GM23248 (cell line): ENCODE measurements at places on chromosomes 4 and X.
A peak's percentile ranks its signal among the peaks of the same experiment; 100 is the strongest.

DNA sequence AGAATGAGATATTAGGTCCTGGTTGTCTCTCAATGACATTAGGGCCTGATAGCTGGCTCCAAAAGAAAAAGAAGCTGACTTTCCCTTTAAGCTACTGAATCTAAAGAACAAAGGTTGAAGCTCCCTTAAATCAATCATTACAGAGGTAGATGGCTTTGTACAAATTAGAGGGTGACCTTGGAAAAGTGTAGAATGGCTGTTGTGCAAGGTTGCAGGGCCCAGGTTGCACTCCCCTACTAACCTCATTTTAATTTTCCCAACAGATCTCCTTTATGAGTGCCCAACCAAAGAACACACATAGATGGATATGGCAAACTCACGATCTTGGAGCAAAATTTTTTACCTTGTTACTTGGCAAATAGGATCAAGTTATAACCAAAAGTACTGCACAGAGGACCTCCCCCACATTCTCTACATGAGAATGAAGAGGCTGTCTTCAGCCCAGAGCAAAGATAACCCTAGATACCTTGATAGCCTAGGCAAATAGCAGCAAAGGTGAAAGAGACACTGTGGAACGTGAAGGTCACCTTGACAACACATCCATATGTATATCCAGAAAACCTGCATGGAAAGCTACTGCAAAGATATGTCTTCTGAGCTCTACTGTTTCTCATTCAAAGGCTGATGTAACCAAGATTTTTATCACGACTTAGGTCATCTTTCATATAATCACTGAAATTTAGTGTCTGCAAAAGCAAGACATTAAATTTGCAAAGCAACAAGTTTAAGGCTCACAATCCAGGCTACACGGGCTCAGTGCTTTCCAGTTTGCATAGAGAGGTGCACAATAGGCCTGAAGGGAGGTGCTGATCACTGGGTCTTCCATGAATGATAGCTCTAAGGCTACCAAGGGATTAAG is 23.0 kb downstream of the KLB start:
- H3K4me1 ChIP-seq, result no peaks in the 10 kb centered on the region
- H3K27me3 ChIP-seq, result no peaks in the 10 kb centered on the region
- H3K4me3 ChIP-seq, result no peak overlapping the region
- no peaks in the 10 kb centered on the region for H3K36me3 ChIP-seq
- H3K27ac ChIP-seq, result no peak overlapping the region

GRCh38 chr4:34200535-34200934 is 2043.8 kb downstream of the ARAP2 start:
- no peak overlapping the region for H3K4me3 ChIP-seq
- H3K27ac ChIP-seq, result no peak overlapping the region
- H3K4me1 ChIP-seq, result no peaks in the 10 kb centered on the region; the same call in 1 of the 2 replicates
- H3K36me3 ChIP-seq, result no peaks in the 10 kb centered on the region
- DNase-seq, result no peak

DNA sequence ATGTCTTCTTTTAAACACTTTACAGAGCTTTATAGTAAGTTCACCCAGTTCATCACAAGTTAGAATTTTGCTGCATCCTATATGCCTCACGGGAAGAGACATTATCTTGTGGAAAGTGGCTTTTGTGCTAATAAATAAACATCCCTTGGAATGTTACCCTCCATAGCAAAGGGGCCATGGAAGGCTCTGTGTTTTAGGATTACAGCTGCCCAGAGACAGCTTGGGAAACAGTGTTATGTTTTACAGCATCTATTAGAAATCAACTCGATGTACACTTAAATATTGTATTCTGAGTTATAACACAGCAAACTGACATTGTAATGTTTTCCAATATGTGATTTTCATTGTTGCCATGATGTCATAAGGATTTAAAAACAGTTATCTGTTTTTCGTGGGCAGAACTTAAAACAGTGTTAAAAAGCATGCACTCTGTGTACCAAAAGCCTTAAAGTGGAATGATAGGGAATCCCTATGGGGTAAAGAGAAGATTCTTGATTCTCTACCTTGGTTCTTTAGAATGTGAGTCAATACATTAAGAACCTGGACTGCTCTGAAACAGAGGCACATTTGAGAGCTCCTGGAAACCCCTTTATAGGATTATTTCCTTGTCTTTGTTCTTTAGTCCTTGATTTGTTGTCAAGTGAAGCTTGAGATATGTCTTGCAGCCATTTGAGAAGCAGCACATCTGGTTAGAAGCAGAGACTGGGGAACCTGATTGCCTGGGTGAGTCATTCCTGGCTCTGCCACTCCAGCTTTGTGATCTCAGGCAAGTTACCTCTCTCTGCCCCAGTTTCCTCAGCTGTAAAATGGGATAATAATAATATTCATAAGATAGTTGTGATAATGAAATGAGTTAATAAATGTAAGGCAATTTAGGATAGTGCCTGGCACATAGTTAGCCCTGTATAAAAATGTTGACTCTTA is 41.6 kb downstream of the ARHGAP10 start:
- peak; percentile 55 for DNase-seq
- H3K4me3 ChIP-seq, result peak overlapping the region; percentile 46
- H3K36me3 ChIP-seq, result no peaks in the 10 kb centered on the region
- H3K27ac ChIP-seq, result peak overlapping the region; percentile 76
- H3K27me3 ChIP-seq, result no peaks in the 10 kb centered on the region

DNA sequence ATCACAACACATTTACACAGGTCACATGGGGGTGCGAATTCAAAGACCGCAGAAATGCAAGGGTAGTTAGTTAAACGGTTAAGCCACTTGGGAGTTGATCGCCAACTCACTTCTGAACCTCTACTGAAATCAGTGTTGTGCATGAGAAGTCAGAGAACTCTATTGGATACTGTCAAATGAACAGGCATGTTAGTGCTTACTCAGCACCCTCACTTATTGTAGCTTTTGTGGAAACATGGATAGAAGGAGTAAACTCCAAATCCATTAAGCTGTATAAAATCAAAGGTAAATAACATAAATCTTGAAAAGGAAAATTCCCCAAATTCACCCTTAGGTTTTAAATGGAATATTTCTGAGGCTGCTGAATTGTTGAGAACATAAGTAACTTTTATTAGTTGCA is 17.5 kb upstream of the ANXA10 start:
- H3K27ac ChIP-seq, result no peak overlapping the region
- H3K4me1 ChIP-seq, result no peaks in the 10 kb centered on the region
- H3K4me3 ChIP-seq, result no peak overlapping the region
- H3K27me3 ChIP-seq, result no peaks in the 10 kb centered on the region
- no peaks in the 10 kb centered on the region for H3K36me3 ChIP-seq
- DNase-seq, result no peak

GRCh38 chrX:15864023-15864422 is 9.4 kb upstream of the AP1S2 start:
- no peaks in the 10 kb centered on the region for H3K36me3 ChIP-seq
- H3K4me1 ChIP-seq, result no peaks in the 10 kb centered on the region
- H3K4me3 ChIP-seq, result no peak overlapping the region
- H3K27me3 ChIP-seq, result no peaks in the 10 kb centered on the region

- peak overlapping the region; percentile 75 for H3K4me3 ChIP-seq
- no peaks in the 10 kb centered on the region for H3K36me3 ChIP-seq
Measured at GRCh38 chrX:133414406-133415275, 648 bp downstream of the GPC4 start.

DNA sequence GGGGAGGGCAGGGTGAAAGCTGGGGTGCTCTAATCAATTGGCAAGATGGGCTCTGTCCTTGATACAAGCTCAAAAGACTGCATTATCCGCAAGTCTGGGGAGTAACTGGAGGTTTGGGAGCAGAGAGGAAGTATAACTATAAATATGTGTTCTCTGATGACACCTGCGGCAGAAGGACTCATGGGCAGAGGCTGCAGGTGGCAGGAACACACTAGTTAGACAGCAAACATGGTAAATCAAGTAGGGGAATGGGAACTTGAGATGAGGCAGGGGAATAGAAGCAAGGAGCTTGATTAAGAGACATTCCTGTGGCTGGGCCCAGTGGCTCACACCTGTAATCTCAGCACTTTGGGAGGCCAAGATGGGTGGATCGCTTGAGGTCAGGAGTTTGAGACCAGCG is 30.3 kb downstream of the SH3KBP1 start:
- H3K27ac ChIP-seq, result no peak overlapping the region
- no peaks in the 10 kb centered on the region for H3K36me3 ChIP-seq
- peaks cover 13% of the 10 kb centered on the region for H3K4me1 ChIP-seq
- no peak for DNase-seq
- H3K27me3 ChIP-seq, result no peaks in the 10 kb centered on the region
- no peak overlapping the region for H3K4me3 ChIP-seq

GRCh38 chr4:183347566-183347965 is 25.3 kb upstream of the CLDN24 start:
- H3K4me1 ChIP-seq, result peaks cover 39% of the 10 kb centered on the region
- H3K27me3 ChIP-seq, result no peaks in the 10 kb centered on the region

DNA sequence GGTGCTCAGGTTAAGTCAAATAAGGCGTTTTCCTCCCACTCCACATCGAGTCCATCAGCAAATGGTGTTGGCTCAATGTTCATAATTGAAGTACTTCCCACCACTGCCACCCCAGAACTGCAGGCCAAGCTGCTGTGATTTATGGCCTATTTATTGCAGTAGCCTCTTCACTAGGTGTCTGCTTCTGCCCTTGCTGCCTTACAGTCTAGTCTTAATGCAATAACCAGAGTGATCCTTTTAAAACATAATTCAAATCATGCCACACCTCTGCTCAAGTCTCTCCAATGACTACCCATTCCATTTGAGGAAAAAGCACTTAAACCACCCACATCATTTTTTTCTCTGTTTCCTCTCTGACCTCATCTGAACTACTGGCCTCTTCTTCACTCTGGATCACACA is 220.3 kb downstream of the KCNIP4 start:
- no peaks in the 10 kb centered on the region for H3K27me3 ChIP-seq
- no peaks in the 10 kb centered on the region for H3K36me3 ChIP-seq
- H3K27ac ChIP-seq, result no peak overlapping the region
- H3K4me3 ChIP-seq, result no peak overlapping the region
- peak; percentile 17 for DNase-seq

GRCh38 chrX:107701493-107702121 is 73.3 kb downstream of the PRPS1 start:
- DNase-seq, result no peak
- no peaks in the 10 kb centered on the region for H3K4me1 ChIP-seq
- no peaks in the 10 kb centered on the region for H3K27me3 ChIP-seq
- no peak overlapping the region for H3K27ac ChIP-seq

DNA sequence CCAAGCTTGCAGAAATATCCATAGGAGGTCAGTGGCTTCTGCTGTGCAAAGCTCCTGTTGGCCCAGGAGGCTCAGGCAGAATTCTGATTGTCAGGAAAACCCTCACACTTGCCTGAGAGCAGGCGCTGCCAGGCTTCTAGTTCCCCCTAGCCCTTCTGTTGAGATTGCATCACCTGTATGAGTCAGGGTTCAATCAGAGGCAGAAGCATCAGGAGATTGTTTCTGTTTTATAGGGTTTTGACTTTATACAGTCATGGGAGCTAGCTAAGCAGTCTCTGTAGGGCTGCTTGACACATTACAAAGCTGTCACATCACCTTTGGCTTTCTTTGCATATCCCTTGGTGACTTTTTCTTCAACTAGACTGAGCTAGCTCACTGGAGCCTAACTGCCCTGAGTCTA is 27.8 kb downstream of the DIPK2B start:
- H3K27me3 ChIP-seq, result no peaks in the 10 kb centered on the region
- no peaks in the 10 kb centered on the region for H3K36me3 ChIP-seq
- no peak overlapping the region for H3K4me3 ChIP-seq
- H3K27ac ChIP-seq, result no peak overlapping the region
- DNase-seq, result peak; percentile 38

DNA sequence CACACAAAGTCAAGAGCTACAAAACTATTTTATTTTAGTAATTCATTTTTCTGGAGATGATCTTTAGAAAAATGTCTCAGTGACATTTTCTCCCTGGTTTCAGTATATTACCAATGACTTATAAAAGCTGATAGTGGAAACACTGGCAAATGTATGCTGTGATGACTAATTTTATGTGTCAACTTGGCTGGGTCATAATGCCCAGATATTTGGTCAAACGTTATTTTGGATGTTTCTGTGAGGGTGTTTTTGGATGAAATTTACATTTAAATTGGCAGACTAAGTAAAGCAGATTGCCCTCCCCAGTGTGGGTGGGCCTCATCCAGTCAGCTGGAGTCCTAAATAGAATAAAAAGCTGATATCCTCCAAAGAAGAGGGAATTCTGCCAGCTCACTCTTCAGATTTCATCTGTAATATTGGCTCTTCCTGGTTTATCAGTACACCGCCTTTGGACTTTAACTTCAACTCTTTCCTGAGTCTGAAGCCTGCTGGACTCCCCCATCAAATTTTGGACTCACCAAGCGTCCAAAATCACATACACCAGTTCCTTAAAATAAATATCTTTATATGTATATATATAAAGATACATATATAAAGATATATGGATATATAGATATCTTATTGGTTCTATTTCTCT is 31.2 kb upstream of the RAB40A start:
- H3K4me1 ChIP-seq, result peaks cover 8% of the 10 kb centered on the region; the same call in 1 of the 2 replicates
- peak overlapping the region; percentile 69 for H3K27ac ChIP-seq
- peak; percentile 54 for DNase-seq
- H3K36me3 ChIP-seq, result no peaks in the 10 kb centered on the region
- no peak overlapping the region for H3K4me3 ChIP-seq
- no peaks in the 10 kb centered on the region for H3K27me3 ChIP-seq

- no peaks in the 10 kb centered on the region for H3K4me1 ChIP-seq
- H3K27ac ChIP-seq, result no peak overlapping the region
- H3K27me3 ChIP-seq, result no peaks in the 10 kb centered on the region
- H3K36me3 ChIP-seq, result no peaks in the 10 kb centered on the region
Measured at GRCh38 chr4:176377780-176378179, 58.0 kb downstream of the SPCS3 start.

- H3K27me3 ChIP-seq, result no peaks in the 10 kb centered on the region
- no peaks in the 10 kb centered on the region for H3K36me3 ChIP-seq
- no peaks in the 10 kb centered on the region for H3K4me1 ChIP-seq
- peak; percentile 2 for DNase-seq
- no peak overlapping the region for H3K27ac ChIP-seq
Measured at GRCh38 chr4:30863021-30863420, 142.9 kb downstream of the PCDH7 start.

DNA sequence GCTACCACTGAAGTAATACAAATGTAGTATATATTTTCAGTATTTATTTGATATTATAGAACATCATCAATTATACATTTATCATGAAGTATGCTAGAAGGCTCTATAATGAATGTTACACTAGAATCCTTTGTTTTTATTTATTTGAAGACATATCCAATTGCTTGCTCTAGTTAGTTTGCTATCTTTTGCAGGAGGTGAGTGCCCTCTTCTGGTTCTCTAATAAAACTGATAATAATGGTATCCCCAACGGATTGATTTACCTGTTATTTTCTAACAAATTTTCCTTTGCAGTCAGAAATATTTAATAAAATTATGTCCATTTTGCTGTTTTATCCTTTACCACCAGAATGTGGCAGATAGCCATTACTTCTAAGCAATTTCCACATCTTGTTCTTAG is 274.3 kb upstream of the TACR3 start:
- no peak overlapping the region for H3K4me3 ChIP-seq
- H3K27me3 ChIP-seq, result no peaks in the 10 kb centered on the region
- no peaks in the 10 kb centered on the region for H3K4me1 ChIP-seq
- H3K36me3 ChIP-seq, result no peaks in the 10 kb centered on the region

GRCh38 chrX:39755143-39756032 is 342.4 kb downstream of the BCOR start:
- no peaks in the 10 kb centered on the region for H3K36me3 ChIP-seq
- DNase-seq, result peak; percentile 93
- H3K27me3 ChIP-seq, result no peaks in the 10 kb centered on the region
- peak overlapping the region; percentile 62; the same call in 1 of the 2 replicates for H3K27ac ChIP-seq
- peaks cover 24% of the 10 kb centered on the region for H3K4me1 ChIP-seq
- 0 out of 2 replicates have a peak overlapping the region, but pooled peaks have one; percentile 36 for H3K4me3 ChIP-seq

GRCh38 chr4:11042760-11043159 is 358.2 kb upstream of the CLNK start:
- H3K36me3 ChIP-seq, result no peaks in the 10 kb centered on the region
- H3K4me1 ChIP-seq, result no peaks in the 10 kb centered on the region
- no peaks in the 10 kb centered on the region for H3K27me3 ChIP-seq
- DNase-seq, result no peak
- no peak overlapping the region for H3K4me3 ChIP-seq
